GDM1 (cell line): ENCODE measurements at places on chromosomes 4 and X.

DNA sequence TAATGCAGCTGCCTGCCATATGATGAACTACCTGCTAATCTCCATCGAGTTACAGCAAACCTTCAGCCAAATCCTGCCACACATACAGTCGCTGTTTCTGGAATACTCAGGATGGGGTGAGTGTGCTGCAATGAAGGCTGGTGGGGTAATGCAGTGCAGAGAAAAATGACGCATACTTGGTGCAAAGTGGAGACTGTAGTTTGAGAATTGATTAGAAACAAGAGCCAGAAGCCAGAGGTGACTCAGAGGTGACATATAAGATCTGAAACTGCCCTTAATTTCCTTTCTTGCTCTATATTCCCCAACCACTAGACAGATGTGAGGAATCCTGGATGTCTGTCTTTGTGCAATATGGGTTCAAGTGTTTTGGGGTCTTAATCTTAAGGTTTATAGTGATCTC is 22.0 kb downstream of the C4orf54 start:
- DNase-seq, result no peak

GRCh38 chr4:16026160-16026761 is 57.6 kb downstream of the PROM1 start:
- peak; percentile 40 for DNase-seq

DNA sequence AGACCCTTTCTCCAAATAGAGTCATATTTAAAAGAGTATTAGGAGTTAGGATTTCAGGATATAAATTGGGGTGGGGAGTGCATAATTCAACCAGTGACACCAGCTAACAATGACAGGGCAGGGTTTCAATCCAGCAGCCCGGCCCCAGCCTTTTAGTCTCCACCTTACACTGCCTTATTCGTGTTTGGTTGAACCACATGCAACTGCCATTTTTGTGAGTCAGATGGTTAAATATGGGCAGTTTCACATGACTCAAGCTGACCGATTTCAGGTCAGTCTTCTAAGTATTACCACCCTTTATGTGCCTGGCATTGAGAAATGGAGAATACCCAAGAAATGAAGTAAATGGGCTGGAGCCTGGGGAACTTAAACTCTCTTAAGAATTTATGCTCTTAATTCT is 102.8 kb downstream of the STOX2 start:
- no peak for DNase-seq

GRCh38 chr4:3766785-3767569 is 792 bp downstream of the ADRA2C start:
- DNase-seq, result no peak

DNA sequence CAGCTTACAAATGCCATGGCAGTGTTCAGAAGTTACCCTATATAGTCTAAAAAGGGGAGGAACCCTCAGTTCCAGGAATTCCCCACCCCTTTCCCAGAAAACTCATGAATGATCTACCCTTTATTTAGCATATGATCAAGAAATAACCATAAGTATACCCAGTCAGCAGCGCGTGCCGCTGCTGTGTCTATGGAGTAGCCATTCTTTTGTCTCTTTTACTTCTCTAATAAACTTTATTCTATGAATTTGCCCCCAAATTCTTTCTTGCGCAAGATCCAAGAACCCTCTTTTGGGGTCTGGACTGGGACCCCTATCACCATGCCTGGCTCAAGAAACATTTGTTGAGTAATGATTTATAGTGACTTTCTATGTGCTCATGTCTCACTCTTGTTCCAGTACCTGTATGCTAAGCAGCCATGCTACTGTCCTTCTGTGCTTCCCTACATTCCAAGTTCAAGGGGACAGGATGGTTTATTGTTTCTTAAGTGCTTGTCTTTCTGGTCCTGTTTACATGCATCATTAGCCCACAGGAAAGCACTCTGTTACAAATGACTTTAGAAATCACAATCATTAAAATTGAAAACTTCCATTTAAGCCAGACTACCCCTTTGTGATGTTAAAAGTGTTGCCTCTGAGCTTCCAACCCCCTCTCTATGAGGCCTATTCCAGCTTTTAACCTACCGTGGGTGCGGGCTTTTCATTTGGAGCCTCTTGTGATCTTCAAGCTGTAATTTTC is 63.4 kb upstream of the S100G start:
- DNase-seq, result no peak

- no peak for DNase-seq
Observed at GRCh38 chr4:173235050-173235449, 66.4 kb downstream of the GALNT7 start.

DNA sequence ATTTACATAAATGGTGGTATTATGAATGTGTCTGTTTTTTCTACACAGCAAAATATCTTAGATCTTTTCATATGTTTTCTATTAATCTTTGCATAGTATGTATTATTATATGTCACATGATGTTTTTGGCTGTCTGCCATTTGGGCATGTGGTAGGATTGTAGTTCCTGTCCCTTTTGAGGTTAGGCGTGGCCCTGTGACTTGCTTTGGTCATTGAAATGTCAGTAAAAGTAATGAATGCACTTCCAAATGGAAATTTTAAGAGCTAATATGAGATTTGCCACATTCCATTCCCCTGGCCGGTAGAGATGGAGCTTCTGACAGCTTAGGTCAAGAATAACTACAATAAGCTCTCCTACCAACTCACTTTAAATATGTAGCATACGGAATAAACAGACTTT is 45.1 kb downstream of the JADE3 start:
- DNase-seq, result no peak

DNA sequence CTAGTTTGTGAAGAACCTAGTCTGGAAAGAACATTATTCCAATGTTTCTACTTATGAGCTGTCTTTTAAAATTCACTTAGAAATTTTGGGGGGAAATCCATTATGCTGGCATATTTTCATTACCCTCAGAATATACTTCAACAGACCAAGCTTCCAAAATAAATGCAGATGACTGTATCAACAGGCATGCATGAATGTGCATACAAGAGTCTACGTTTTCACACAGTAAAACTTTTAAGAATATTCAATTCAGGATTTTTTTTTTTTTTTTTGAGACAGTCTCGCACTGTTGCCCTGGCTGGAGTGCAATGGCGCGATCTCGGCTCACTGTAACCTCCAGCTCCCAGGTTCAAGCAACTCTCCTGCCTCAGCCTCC is 49.7 kb downstream of the ABCG2 start:
- DNase-seq, result no peak

GRCh38 chrX:100591256-100592051 is 6.7 kb downstream of the TNMD start:
- no peak for DNase-seq

DNA sequence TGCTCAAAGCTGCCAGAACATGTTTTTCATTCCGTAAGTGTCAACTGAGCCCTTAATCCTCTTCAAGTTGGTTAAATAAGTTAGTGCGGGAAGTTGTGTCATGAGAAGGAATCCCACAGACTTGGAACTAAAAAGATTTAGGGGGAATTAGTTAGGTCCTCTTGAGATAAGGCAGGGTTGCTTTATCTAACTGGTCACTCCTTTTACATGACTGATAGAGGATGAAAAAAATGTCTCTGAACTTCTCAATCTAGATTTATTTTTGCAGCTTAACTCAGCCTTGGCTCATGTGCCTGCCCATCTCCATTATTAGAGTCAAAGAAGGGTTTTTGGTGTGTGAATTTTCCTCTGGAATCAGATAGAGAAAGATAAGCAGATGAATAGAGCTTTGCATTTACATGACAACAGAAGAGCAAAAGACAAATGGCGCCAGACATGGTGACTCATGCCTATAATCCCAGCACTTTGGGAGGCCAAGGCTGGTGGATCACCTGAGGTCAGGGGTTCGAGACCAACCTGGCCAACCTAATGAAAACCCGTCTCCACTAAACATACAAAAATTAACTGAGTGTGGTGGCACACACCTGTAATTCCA is 882.9 kb downstream of the RPA4 start:
- DNase-seq, result no peak

DNA sequence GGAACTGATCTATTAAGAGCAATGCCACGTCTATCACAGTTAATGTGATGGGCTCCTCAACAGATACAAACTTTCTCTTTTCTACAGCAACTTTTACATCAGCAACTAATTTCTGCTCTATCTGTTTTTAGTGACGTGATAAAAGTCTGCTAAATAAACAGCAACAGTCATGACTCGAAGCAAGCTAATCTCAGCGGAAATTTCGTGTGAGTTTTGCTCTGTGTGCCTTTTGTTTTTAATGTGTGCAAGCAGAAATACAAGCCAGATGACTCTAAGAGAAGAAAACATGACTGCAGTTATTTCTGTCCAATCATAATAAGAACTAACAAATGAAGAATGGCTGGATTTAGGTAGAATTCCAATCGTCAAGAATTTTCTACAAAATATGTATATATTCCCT is 214.3 kb downstream of the LDB2 start:
- DNase-seq, result no peak

- no peak for DNase-seq
Observed at GRCh38 chr4:65046192-65047133, 623.8 kb downstream of the EPHA5 start.

GRCh38 chr4:80463509-80463908 is 128.0 kb downstream of the CFAP299 start:
- DNase-seq, result no peak

DNA sequence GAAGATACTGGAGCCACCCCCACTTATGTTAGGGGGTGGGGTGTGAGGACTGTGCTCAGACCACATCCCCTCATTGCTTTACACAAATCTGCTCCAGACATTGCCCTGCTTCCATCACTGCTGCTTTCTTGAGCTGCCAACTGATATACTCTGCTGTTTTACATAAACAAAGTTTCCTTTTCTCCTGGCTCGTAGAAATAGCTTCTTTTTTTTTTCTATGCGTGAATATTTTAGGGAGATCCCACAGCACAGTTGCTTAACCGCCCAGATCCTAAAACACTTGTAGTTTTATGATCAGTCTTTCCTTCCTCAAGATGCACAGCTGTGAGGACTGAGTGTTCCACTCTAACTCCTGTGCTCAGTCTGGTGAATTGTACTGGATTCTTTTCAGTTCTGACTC is 768.4 kb downstream of the PCDH18 start:
- no peak for DNase-seq

GRCh38 chrX:23598575-23598974 is 68.7 kb upstream of the PRDX4 start:
- DNase-seq, result no peak

- no peak for DNase-seq
Observed at GRCh38 chr4:153140294-153140693, 63.9 kb upstream of the TRIM2 start.
